ENCODE measurements at places on chromosomes 1 and 21. TPM values are rescaled to one million over a fixed set of nuclear protein-coding genes. Genes with fewer than 3 reads are reported as not detected.

Gene HSF2BP
- 0.32 TPM for total RNA-seq

Gene POU3F1
- not detected for total RNA-seq

Gene KIF14
- total RNA-seq: 0.44 TPM

Gene ARHGEF16
- total RNA-seq: 10.6 TPM

Gene CD5L
- total RNA-seq: 6.8 TPM

Gene ANGPTL3
- not detected for total RNA-seq

Gene IRF6
- total RNA-seq: 18.2 TPM

Gene CENPF
- total RNA-seq: 2.5 TPM

Gene TEX38
- total RNA-seq: not detected

Gene COL11A1
- 0.56 TPM for total RNA-seq

Gene FBLIM1
- 20.1 TPM for total RNA-seq

Gene ATP6V1G3
- total RNA-seq: not detected

Gene DCST1
- total RNA-seq: not detected

Gene CELA3A
- not detected for total RNA-seq

Gene SLC35F3
- 0.41 TPM for total RNA-seq

Gene BCL10
- 27.4 TPM for total RNA-seq

Gene RHCE
- total RNA-seq: 0.65 TPM

Gene HRNR
- not detected for total RNA-seq

Gene ETV3L
- not detected for total RNA-seq

Gene DCST2
- 1.4 TPM for total RNA-seq

Gene ERRFI1
- 65.1 TPM for total RNA-seq

Gene GPR52
- total RNA-seq: 2.6 TPM

Gene KRTAP21-2
- total RNA-seq: not detected

Gene KRTAP19-1
- not detected for total RNA-seq

Gene ARHGEF19
- total RNA-seq: 15.6 TPM

Gene S100A6
- total RNA-seq: 1,109 TPM

Gene SLC1A7
- total RNA-seq: 0.68 TPM

Gene AMY2B
- 23.5 TPM for total RNA-seq

Gene GSTM1
- total RNA-seq: not detected

Gene AZIN2
- total RNA-seq: 2.4 TPM

Gene YIPF1
- 24.5 TPM for total RNA-seq

All from lower lobe of right lung (tissue), 2 donors.